ENCODE measurements at places on chromosomes 6 and 20.

- DNase-seq = no peak
Measured at GRCh38 chr20:39109933-39110818, 148.0 kb downstream of the DHX35 start.

GRCh38 chr6:158038291-158039177, 56.9 kb downstream of the SYNJ2 start:
- DNase-seq = no peak

- no peak for DNase-seq
Measured at GRCh38 chr6:166542580-166542912, 43.9 kb downstream of the RAMACL start.

GRCh38 chr6:63783096-63783495, 147.5 kb downstream of the PHF3 start:
- DNase-seq = no peak

DNA sequence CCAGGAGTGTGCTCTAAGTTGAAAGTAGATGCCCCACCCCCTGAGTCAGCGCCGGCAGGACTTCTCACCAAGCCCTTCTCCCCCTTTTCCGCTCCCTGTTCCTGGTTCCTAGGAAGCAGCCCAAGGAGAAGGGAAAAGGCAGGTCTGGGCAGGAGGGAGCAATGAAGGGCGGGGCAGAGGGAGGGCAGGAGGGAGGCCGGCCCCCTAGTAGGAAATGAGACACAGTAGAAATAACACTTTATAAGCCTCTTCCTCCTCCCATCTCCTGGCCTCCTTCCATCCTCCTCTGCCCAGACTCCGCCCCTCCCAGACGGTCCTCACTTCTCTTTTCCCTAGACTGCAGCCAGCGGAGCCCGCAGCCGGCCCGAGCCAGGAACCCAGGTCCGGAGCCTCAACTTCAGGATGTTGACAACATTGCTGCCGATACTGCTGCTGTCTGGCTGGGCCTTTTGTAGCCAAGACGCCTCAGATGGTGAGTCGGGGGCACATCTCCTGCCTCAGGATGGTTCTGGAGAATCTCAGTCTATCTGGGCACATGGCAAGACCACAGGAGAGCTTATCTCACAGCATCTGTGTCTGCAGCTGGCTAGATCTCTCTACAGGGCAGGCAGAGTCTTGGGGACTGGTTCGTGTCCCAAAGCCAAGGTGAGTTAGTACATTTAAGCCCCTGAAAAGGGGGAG, at the start of gene PROCR:
TSS of gene PROCR (plus strand) at position 320 of the 681 bp plus-strand sequence. CDS start at position 403, 83 bp downstream.
- no peak for DNase-seq

GRCh38 chr6:766625-767024, 73.7 kb upstream of the EXOC2 start:
- DNase-seq = no peak
